Astrocyte (in vitro differentiated cells and primary cell): ENCODE measurements at places on chromosomes 3 and 15. TPM values are rescaled to one million over a fixed set of nuclear protein-coding genes. Genes with fewer than 3 reads are reported as not detected.

The GP9 gene
- not detected in 2 replicates for total RNA-seq

The MCF2L2 gene
- total RNA-seq: 0.89 and 1.2 TPM in 2 replicates

The DNAH12 gene
- total RNA-seq: 0.23 and 0.36 TPM in 2 replicates

The CD80 gene
- not detected in 2 replicates for total RNA-seq

The VILL gene
- total RNA-seq: 1.0 and 1.5 TPM in 2 replicates

The TTC23 gene
- total RNA-seq: 20.2 and 22.1 TPM in 2 replicates

The GOLGA6B gene
- total RNA-seq: 0.36 TPM in 1 of 2 replicates, not detected in the other

The ISL2 gene
- 1.3 and 2.1 TPM in 2 replicates for total RNA-seq

The PHLDB2 gene
- 170 and 171 TPM in 2 replicates for total RNA-seq

The ITIH1 gene
- total RNA-seq: not detected in 2 replicates

The CGNL1 gene
- 10.2 and 11.0 TPM in 2 replicates for total RNA-seq
